Cortex of kidney (tissue), 1 donor: ENCODE measurements at places on chromosomes 3 and 15.

- DNase-seq = no peak
Observed at GRCh38 chr15:34335176-34336032, 2.2 kb downstream of the SLC12A6 start.

- DNase-seq = no peak
Observed at GRCh38 chr3:10333349-10333650, 12.4 kb upstream of the SEC13 start.

DNA sequence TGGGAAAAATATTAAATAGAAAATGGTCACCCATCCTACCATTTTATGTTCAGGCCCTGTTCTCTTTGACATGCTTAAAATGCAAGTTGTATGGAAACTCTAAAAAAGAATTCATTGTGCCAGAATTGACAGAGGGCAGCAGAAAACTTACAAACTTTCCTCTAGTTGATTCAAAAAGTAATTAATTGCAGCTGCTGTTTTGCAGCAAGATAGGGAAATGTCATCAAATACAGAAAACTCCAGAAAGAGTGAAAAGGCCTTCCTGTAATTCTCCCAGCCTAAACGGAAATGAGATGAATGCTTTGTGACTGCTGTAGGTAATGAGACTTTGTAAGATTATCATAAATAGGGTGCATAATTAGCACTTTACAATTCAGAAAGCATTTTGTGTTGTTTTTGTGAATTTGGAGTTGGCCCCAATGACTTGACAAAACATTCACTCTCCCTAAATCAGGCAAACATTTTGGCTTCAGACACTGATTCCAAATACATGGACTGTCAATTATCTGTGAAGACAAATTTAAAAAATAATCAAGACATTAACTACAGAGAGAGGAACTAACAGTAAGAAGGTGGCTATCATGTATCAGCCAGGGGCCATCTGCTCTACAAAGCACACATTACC lies 861.8 kb downstream of the SQOR start:
- no peak for DNase-seq

DNA sequence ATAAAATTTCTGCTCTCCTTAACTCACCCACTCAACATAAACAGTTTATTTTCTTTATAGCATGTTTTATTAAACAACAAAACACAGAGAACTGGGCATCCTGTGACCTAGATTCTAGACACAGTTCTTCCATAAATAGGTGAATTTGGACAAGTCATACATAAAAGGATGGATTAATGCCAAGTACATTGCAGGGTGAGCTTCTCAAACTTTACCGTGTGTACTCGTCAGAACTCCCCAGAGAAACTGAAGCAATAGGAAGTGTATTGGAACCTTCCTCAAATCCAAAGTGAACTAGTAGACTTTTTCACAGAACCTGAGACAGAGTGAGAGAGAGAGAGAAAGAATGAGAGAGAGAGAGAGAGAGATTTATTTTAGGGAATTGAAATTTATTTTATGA lies 139.7 kb downstream of the CD47 start:
- DNase-seq = no peak

- no peak for DNase-seq
Observed at GRCh38 chr3:34008191-34008590, 209.8 kb downstream of the PDCD6IP start.

GRCh38 chr3:18474202-18474601 lies 49.1 kb upstream of the SATB1 start:
- no peak for DNase-seq

- DNase-seq = no peak
Observed at GRCh38 chr3:52216585-52217408, 8.6 kb downstream of the TLR9 start.

DNA sequence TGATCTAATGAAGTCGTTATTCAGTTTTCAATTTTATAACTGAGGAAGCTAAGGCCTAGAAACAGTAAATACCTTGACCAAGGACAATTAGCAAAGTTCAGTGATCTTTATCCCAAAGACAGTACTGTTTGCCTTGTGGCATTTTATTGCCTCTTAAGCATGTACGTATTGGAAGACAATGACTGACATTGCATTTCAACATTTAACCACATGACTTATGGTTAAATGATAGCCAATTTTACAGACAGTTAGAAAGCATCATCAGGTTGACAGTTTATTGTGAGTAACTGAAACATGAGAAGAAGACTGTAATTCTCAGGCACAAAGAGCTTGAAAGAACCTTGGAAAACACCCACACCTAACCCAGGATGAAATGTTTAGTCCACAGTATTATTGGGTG lies 390.8 kb upstream of the ZNF385D start:
- DNase-seq = no peak
